ENCODE measurements at places on chromosomes 16 and 17.

- no peak for DNase-seq
These were observed 47.5 kb downstream of the HAPSTR1 start for GRCh38 chr16:9138731-9139501.

GRCh38 chr16:54718376-54718775 lies 212.3 kb upstream of the IRX5 start:
- no peak for DNase-seq

- no peak for DNase-seq
These were observed 2.6 kb downstream of the PRAC1 start for GRCh38 chr17:48719642-48720265.

GRCh38 chr16:84245956-84246678 lies 6.3 kb upstream of the KCNG4 start:
- no peak for DNase-seq

DNA sequence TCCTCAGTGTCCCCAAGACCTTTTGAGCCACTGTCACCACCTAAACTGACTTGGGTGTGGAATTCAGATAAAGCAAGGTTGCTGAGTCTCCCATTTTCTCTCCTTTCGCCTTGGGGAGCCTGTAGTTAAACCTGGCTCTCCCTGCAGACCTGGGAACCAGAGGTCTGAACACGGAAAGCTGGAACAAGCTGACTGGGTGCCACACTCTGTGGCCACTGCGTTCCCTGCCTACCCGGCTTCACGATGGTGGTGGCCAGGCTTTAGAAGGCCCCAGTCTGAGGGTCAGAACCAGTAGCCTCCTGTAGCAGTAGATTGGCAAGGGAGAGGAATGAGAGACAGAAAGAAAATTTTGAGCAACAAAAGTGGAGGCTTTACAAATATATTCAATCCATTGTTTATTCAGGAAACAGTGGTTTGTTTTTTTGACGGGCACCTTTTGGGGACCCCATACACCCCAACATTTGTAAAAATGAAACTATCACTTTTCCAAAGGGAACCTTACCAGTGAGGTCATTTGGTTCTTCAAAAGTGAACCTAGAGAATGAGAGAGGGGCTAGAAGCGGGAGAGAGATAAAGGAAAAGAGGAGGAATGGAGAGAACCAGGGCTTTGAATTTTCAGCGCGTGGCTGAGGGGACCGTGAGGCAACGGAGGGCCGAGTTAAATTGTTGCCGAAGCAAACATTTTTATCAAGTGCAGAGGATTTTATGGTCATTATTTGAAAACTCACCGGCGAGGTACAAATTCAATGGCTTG lies 1.8 kb upstream of the HOXB8 start:
- no peak for DNase-seq

- DNase-seq, result no peak
These were observed 46.5 kb downstream of the MAP1LC3B start for GRCh38 chr16:87438611-87438985.

All from dermis microvascular lymphatic vessel endothelial cell (primary cell).